NCI-H1092 treated with DMSO at 0.1 percent for 48 hours (cell line): ENCODE measurements at places on chromosomes 1 and 21.

DNA sequence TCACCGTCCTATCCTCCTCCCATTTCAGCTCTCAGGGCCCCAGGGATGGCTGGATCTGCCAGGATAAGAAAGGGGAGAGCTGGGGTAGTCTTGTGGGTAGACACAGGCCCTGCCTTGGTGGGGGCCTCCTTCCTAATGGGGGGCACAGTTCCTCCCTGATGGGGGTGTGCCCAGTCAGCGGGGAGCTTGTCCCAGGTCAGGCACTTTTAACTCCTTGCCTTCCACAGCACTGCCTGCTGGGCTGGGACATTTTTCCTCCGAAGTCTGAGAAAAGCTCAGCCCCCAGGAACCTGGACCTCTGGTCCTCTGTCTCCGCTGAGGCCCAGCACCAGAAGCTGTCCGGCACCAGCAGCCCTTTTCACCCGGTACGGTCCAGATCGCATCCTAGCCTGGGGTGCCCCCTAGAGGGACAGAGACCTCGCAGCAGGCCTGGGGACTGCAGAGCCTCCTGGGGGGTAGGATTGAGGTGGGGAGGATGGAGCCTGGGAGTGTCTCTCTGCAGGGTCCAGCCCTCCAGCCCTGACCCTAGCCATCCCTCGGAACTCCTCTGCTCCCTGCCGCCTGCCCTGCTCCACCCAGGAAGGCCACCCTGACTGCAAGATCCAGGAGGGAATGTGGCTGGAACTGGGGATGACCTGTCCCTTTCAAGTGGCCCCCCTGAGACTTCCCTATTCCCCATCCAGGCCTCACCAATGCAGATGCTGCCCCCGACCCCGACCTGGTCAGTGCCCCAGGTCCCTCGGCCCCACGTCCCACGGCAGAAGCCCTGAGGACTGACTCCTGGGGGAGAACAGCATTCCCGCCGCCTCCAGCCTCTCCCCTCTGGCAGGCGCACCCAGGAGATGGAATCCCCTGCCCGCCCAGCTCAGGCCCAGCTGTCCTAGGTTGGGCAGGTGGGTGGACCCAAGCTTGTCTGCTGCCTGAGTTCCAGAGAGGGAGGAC lies 12.0 kb downstream of the MIIP start:
- DNase-seq = no peak

DNA sequence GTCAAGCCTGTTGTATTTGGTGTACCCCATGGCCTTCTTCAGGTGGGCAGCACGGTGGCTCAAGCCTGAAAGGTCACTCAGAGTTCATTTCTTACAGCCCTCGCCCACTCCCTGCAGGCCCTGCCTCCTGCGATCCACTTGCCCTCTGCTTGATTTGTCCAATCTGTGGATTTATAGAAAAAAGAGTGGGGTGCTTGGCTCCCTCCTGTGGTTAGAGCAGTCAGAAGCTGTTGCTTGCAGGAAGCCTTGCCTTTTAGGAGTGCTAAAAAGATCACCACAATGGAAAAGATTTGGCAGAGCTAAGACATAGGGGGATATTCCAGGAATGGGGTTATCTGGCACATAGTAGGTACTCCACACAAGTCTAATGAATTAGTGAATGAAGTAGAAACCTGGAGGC lies 108.0 kb upstream of the TRABD2B start:
- DNase-seq = no peak

DNA sequence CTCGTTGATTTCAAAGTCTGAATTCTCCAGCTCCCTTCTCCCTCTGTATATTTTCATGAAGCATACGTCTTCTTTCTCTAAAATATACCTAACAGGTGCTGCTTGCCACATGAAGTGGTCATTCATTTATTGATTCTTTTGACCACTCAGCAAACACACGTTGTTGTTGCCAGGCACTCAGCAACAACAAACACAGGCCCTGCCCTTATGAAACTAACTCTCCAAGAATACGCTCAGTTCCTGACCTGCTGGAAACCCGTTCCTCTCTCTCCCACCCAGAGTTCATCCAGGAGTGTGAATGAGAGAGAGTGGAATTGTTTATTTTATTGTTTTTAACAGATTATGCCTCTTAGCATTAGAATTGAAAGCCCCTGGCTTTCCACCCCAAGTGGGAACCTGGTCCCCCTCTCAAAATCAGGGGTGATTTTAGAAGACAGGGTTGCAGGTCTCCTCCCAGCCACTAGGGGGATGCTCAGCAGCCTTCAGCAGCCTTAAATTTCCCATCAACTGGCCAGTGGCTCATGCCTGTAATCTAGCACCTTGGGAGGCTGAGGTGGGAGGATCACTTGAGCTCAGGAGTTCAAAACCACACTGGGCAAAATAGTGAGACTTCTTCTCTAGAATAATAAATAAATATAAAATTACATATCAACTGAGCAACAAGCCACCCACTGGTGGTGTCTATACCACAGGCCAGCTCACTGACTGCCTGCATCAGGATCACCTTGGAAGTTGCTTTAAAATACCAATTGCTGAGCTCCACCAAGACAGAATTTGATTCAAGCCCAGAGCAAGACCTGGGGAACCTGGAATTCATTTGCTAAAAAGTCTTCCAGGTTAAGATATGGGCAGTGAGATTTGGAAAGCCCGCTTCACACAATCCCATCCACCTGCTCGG lies 181.0 kb upstream of the KLHDC7A start:
- DNase-seq = peak; percentile 85

DNA sequence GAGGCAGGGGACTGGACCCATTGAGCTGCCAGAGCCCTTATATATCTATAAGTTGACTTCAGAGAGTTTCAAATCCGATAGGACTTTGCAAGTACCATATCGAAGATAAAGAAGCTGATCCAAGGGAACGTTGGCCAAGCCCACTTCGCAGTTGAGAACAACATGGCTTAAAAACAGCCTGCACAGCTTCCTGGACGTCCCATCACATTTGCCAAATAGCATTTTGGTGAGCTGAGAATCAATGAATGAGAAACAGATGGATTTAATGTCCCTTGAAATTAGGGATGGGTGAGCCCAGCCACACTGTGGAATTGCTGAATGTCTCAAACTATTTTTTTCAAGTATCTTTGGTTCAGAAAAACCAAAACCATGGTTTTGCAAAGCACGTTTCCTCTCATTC lies 64.8 kb downstream of the KCNJ15 start:
- DNase-seq = no peak

- no peak for DNase-seq
These were observed 172.8 kb upstream of the SAMSN1 start for GRCh38 chr21:14718951-14719350.

GRCh38 chr1:73452522-73452921 lies 745.5 kb downstream of the LRRIQ3 start:
- no peak for DNase-seq

GRCh38 chr1:212596798-212597197 lies 11.8 kb upstream of the ATF3 start:
- no peak for DNase-seq

DNA sequence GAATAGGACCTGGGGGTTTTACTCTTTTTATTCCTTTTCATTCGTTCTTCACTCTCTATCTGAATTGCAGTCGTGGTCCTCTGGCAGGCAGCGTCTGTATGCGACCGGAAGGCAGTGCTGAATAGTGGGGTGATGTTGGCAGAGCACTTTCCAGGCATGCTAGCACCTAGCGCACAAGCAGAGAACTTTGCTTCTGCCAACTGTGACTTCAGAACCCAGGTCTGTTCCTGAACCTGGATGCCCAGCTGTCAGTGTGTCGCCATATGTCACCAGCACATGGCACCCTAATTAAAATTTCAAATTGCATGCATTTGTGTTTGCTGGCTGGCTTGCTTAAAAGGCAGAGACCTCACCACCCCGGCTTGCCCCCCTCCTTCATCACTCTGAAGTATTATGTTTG lies 116.2 kb downstream of the NFIA start:
- DNase-seq = no peak

GRCh38 chr1:159992161-159992560 lies 38.1 kb upstream of the SLAMF9 start:
- DNase-seq = no peak

- no peak for DNase-seq
These were observed 35.5 kb downstream of the EPHA2 start for GRCh38 chr1:16120407-16120806.

DNA sequence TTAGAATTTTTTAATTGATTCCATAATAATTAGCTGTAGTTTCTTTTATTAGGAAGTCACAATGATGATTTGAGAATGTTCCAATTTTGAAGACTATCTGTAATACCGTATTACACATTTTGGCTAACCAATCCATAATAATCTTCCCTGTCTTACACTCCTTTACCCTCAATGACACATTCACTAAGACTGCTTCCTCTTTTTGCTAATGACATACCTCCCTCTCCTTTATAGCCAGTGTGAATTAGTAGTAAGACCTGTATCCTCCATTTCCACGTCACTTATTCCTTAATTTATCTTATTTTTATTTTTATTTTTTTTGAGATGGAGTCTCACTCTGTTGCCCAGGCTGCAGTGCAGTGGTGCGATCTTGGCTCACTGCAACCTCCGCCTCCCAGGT lies 10.1 kb downstream of the KDM1A start:
- DNase-seq = no peak

- no peak for DNase-seq
These were observed 19.2 kb downstream of the CNIH3 start for GRCh38 chr1:224635356-224635755.

DNA sequence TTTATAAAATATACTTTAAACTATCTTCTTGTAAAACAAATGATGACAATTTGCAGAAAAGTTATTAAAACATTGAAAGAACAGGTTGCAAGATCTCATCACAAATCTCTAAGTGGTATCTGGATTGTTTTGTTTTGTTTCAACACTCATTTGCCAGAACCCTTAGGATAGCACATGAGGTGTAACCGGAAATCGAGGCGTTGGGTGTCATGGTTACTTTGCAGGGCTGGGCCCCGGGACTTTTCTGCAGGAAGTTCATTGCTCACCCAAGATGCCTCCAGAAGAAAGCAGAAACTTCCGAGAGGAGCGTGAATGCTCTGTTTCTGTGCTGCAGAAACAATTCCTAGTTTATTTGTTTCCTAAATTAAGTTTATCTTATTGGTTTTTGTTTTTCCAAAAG lies 2.5 kb downstream of the DISC1 start:
- no peak for DNase-seq

DNA sequence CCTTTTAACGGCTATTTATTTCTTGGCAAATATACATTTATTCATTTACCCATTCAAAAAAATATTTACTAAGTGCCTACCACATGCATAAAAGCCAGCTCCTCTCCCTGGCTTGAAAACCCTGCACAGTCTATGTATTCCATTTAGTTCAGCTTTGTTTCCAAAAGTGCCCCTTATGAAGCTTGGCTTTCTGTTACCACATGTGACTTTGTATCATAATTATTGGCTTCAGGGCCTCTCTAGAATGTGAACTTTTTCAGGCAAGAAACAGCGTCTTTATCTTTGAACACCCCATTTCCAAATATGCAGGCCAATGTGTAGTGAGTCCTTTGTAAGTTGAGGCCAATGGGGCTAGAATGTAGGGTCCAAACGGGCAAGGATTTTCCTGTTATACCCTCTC lies 69.4 kb downstream of the CACHD1 start:
- no peak for DNase-seq

GRCh38 chr1:33957854-33958253 lies 94.0 kb downstream of the HMGB4 start:
- DNase-seq = no peak

DNA sequence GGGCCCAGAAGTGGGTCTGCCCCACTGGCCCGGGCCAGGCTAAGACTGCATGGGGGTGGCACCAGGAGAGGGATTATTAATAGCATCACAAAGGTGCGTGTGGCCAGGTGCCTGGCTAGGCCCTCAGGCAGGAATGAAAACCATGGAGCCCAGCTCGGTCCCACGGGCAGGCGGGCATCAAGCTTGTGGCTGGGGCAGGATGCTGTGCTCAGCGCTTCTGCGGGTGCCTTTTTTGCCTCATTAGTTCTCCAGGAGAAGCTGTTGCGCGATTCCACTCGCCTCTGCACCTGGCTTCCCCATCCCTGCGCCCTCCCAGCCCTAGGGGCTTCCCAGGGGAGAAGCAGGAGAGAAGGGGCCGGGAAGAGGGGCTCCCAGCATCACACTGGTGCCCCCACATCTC lies 39.3 kb downstream of the CITED4 start:
- no peak for DNase-seq

- DNase-seq = no peak
These were observed 6.7 kb downstream of the HECTD3 start for GRCh38 chr1:45004281-45004920.

- peak; percentile 25 for DNase-seq
These were observed 800 bp downstream of the DR1 start for GRCh38 chr1:93346421-93346993.

- DNase-seq = no peak
These were observed 28.5 kb upstream of the RNF2 start for GRCh38 chr1:185016880-185017279.

DNA sequence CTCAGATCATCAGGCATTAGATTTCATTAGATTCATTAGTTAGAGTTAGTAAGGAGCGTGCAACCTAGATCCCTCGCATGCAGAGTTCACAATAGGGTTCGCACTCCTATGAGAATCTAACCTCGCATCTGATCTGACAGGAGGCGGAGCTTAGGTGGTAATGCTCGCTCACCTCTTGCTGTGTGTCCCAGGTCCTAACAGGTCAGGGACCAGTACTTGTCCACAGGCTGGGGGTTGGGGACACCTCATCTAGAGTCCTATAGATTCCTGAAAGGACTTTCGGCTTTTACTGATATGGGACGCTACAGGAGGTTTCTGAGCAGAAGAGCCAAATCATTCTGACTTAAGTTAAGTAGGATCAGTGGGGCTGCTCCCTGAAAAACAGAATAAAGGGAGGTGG lies 91.4 kb downstream of the AKT3 start:
- DNase-seq = no peak

GRCh38 chr1:236281198-236281653 lies 532 bp downstream of the ERO1B start:
- peak; percentile 55 for DNase-seq

GRCh38 chr21:45286671-45287437 lies 841 bp downstream of the POFUT2 start:
- DNase-seq = no peak

GRCh38 chr1:50084389-50084788 lies 24.3 kb upstream of the ELAVL4 start:
- DNase-seq = no peak

DNA sequence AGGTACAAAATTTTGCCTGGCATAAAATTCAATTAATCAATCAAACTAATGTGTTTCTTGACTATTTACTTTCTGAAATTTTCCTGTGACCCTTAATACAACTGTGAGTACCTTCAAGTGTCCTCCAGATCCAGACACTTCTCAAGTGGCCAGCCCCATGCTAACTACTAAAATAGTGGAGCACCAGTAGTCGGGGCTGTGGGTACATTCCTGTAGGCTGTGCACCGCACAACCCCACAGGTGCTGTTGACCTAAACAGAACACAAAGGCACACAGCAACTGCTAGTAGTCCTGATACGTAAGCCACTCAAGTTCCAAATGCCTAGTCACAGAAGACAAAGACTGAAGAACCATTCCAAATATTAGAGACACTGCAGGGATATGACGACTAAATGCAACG lies 36.6 kb downstream of the TMEM50B start:
- DNase-seq = no peak

GRCh38 chr1:150243003-150243402 lies 7.1 kb upstream of the ANP32E start:
- DNase-seq = no peak
